NCI-H510A treated with DMSO at 0.1 percent for 48 hours (cell line): ENCODE measurements at places on chromosomes 13 and 19.

GRCh38 chr13:45422731-45423292 is 4.6 kb upstream of the SLC25A30 start:
- no peak for DNase-seq

DNA sequence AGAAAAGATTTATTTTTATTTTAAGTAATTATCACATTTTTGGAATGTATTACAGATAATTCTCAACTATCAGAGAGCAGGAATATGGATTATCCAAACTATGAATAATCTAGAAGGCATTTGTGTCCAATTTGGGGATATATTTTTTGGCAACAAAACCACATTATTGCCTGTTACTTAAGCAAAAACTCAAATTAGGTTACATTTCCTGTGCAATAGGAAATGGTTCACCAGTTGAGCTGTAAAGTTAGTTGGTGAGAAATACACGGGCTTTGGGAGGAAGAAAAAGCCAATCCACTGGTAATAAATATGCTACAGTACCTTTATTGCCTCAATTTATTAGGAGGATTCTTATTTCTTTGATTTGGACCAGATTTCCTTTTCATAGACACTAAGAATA is 1075.2 kb downstream of the PCDH9 start:
- DNase-seq: no peak

DNA sequence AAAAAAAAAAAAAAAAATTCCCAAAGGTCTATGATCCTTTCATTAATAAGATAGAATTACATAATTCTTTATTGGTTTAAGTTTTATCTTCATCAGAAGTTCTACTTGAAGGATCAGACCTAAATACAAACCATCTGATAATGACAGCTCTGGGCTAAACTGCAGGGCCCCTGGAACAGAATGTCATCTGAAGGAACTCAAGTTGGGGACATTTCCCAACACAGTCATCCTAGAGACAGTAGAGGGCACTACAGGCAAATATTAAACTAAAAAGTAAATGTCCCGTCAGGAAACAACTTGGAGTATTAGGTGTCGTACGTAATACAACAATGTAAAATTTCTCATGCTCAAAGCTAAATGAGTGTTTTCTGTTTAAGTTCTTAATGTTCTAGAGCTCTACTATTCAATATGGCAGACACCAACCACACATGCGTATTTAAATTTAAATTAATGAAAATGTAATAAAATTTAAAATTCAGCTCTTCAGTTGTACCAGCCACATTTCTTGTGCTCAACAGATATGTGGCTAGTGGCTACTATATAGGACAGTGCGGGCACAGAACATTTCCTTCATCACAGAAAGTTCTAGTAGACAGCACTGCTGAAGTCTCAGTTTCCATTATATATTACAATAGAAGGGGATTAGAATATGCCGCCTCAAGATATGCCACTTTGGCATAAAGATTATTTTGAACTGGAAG is 21.8 kb upstream of the NAXD start:
- DNase-seq: peak; percentile 49

DNA sequence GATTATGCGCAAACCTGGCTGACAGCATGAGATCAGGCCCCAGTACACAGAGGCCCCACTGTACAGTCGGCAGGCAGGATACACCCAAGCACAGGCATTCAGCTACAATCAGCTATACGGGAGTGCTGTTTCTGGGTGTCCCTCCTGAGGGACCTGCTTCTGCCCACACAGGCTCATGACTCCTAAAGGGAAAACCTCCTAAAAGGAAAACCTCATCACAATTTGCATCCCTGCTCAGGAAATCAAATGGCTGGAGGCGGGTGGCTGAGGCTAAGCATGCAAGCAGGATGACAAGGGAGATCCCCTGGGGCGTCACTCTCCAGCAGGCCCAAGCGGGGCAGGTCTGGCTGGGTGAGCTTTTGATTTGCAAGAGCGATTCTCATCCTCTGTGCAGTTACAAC is 99.8 kb downstream of the CRYL1 start:
- DNase-seq: no peak

- no peak for DNase-seq
Measured at GRCh38 chr19:29503140-29503758, 22.5 kb upstream of the VSTM2B start.

- DNase-seq: no peak
Measured at GRCh38 chr19:1156305-1156801, 17.7 kb downstream of the SBNO2 start.

DNA sequence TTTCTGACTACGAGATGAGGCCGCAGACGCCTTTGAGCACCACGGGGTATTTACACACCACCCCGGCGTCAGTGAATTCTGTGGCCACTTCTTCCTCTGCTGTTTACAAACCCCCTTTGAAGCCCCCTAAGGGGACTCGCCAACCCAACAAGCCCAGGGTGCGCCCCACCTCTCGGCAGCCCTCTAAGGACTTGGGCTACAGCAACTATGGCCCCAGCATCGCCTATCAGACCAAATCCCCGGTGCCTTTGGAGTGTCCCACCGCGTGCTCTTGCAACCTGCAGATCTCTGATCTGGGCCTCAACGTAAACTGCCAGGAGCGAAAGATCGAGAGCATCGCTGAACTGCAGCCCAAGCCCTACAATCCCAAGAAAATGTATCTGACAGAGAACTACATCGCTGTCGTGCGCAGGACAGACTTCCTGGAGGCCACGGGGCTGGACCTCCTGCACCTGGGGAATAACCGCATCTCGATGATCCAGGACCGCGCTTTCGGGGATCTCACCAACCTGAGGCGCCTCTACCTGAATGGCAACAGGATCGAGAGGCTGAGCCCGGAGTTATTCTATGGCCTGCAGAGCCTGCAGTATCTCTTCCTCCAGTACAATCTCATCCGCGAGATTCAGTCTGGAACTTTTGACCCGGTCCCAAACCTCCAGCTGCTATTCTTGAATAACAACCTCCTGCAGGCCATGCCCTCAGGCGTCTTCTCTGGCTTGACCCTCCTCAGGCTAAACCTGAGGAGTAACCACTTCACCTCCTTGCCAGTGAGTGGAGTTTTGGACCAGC is 5.3 kb downstream of the SLITRK5 start:
- DNase-seq: no peak

- no peak for DNase-seq
Measured at GRCh38 chr19:28238270-28238820, 974.6 kb downstream of the UQCRFS1 start.

DNA sequence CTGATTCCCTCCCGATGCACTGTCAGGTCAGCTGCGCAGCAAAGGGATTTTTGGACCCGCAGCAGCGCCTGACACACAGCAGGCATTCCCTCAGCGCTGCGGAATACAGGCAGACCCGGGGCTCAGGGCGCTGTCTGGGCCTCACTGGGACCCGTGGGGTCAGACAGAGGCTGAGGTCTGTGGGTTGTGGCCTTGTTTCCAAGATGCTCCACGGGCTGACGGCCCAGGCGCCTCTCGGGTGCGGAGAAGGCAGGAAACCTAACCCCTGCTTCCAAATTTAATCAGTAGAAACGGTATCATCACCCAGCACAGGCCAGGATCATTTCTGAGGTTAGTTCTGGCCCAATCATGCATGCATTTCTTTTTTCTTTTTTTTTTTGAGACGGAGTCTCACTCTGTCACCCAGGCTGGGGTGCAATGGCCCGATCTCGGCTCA is 686 bp upstream of the RNF126 start:
- no peak for DNase-seq

DNA sequence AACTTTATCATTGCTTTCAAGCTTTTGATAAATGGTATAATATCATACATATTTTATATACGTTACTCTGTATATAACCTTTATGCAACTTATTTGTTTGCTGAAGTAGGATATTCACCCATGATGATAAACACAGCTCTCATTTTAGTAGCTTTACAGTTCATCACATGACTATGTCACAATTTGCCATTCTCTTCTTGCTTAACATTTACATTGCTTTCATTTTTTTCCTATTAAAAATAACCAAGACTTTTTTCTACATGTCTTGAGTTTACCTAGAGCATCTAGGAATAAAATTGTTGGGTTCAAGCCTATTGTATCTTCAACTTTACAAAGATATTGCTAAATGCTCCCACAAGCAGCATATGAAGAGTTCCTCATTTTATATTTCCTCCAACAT is 54.0 kb downstream of the KCNRG start:
- DNase-seq: no peak

- DNase-seq: peak; percentile 11
Measured at GRCh38 chr19:5137571-5138124, 168.7 kb downstream of the KDM4B start.

DNA sequence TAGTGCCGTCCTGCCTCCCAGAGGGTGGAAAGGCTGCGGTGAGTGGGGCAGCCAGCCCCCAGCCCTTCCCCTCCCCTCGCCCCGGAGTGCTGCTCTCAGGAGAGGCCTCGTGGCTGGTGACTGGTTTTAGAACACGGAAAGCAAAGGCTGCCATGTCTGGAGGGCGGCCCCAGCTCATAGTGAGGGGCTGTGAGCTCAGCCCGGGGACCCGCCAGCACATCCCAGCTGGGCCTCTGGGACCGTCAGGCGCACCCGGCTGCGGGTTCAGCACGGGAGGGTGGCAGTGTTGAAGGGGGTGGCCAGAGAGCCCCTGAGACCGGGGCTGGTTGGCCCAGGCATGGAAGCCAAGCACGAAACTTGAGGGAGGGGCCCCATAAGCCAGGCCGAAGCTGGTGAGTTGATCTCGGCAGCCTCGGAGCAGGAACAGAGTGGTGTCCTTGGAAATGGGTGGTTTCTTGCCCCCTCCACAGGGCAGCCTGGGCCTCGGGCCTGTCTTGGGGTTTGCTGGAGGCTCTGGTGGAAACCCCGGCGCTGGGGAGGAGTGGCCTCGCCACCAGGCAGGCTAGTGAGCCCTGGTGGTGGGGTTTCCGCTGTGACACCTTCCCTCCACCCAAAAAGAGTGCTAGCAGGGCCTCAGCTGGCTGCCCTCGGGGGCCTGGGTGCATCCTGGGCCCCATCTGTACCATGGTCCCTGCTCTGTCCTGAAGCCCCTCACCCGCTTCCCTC is 157.7 kb downstream of the KDM4B start:
- no peak for DNase-seq

DNA sequence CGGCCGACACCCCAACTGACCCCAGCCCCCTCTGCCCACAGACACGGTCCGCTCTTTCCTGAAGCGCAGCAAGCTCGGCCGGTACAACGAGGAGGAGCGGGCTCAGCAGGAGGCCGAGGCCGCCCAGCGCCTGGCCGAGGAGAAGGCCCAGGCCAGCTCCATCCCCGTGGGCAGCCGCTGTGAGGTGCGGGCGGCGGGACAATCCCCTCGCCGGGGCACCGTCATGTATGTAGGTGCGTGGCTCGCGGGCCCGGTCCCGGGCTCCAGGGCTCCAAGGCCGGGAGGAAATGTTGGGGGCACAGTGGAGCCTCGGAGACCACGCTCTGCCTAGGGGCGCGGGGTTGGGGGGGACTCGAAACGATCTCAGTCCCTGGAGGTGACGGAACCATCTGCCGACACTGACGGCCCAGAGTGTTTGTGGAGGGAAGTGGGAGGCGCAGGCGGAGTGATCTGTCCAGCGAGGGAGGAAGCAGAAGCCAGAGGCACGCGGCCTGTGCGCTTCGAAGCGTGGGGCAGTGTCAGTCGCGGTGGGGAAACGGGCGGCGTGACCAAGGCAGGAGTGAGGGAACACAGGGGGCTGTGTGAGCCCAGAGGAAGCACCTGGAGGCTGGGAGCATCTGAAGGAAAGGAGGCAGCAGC is 6.3 kb downstream of the TBCB start:
- DNase-seq: no peak

- DNase-seq: no peak
Measured at GRCh38 chr19:14395262-14395661, 14.0 kb downstream of the ADGRE5 start.

DNA sequence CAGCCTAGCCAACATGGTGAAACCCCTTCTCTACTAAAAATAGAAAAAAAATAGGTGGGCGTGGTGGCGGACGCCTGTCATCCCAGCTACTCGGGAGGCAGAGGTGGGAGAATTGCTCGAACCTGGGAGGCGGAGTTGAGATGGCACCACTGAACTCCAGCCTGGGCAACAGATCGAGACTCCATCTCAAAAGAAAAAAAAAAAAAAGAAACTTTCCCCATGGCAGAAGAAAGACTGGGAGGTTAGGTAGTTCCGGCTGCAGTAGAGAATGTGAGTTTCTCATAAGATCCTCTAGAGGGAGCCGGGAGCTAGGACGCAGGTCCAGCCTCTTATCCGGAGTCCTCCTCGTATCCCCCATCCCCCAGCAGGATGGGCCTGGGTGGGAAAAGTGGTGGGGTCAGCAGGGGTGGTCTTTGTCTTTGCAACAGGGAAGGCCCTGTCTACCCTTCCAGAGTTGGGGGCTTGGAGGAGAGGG is 13.2 kb upstream of the CREB3L3 start:
- DNase-seq: peak; percentile 89
